ENCODE measurements at places on chromosomes 6 and 20.

DNA sequence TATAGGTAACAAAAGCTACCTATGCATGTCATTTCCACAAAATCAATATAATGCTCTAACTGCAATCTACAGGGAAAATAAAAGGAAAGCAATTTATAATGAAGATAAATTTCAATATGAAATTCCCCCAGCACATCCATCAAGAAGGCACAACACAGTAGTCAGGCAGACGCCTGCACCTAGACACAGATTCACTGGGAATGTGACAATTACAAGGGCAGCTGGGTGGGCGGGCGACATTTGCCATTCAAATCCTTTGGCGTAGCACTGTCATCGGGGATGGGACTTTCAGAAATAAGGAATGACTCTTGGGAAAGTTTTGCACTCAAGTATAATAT is 60.4 kb downstream of the SULF2 start:
- DNase-seq: no peak

DNA sequence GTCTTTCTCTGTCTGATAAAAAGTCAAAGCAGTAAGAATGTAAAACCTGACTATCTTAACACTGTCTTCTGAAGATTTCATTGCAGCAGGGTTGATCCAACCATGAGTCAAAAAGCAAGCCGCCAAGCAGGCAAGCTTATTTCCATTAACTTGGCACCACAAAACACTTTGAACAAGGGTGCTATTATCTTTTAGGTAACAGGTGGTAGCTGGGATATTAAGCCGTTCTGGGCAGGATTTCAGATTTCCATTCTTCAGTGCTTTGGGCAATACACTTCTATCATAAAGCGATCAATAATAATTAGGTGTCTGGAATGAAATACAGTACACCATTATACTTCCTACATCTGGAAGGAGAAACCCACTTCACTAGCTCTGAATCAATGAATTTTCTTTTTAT is 181.9 kb downstream of the TBC1D7 start:
- DNase-seq: no peak

GRCh38 chr6:149938571-149939355 is 3.1 kb upstream of the ULBP2 start:
- DNase-seq: peak; percentile 55

DNA sequence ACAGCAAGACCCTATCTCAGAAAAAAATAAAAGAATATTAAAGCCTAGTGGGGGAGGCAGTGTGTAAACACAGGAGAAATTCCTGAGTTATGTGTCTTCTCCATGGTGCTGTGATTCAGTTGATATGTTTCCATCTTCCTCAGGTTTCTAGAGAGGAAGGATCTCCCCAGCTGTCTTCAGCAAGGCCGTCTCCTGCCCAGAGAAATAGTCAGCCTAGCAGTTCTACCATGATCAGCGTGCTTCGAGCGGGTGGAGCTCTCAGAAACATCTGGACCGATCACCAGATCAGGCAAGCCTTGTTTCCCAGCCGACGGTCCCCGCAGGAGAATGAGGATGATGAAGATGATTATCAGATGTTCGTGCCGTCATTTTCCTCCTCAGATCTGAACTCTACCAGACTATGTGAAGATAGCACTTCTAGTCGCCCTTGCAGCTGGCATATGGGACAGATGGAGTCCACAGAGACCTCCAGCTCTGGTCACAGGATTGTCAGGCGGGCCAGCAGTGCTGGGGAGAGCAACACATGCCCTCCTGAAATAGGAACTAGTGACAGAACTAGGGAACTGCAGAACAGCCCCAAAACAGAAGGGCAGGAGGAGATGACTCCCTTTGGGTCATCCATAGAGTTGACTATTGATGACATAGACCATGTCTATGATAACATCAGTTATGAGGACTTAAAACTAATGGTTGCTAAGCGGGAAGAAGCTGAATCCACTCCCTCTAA is 34.9 kb upstream of the MTHFD1L start:
- no peak for DNase-seq
